ENCODE measurements at places on chromosomes 16 and 17.

GRCh38 chr17:67606471-67606870, 111.3 kb upstream of the NOL11 start:
- no peak for DNase-seq

DNA sequence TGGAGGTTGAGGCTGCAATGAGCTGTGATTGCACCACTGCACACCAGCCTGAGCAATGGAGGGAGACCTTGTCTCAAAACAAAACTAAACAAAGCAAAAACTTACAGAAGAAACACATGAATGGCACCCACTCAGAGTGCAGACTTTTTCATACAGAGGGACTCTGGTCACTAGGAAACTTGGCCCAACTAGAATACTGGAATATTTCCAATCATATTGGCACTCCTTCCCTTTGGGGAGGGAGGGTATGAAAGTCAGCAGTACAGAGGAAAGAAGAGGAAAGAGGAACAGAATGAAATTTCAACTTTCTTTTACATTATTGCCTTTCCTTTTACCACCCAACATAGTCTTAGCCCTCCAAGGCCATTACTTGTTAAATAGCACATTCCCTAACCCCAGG, 28.2 kb downstream of the CMTR2 start:
- DNase-seq = no peak

DNA sequence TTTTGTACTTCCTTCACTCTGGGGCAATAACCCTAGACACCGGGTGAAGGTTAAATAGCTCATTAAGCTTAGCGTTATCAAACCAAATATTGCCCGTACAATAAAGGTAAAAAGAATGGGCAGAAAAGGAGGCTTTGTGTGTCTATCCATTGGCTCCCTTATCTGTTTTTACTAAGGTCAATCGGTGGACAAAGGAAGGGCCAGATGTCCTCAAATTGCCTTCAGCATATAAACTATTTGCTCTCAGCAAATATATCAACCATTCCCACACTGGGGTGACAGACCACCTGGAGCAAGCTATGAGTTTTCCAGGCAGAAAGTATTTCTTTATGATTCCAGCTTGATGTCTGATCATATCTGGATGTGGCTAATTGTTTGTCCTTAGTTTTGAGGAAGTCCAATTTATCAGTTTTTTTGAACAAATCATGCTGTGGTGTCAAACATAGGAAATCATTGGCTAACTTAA, 25.3 kb upstream of the WIPI1 start:
- no peak for DNase-seq

DNA sequence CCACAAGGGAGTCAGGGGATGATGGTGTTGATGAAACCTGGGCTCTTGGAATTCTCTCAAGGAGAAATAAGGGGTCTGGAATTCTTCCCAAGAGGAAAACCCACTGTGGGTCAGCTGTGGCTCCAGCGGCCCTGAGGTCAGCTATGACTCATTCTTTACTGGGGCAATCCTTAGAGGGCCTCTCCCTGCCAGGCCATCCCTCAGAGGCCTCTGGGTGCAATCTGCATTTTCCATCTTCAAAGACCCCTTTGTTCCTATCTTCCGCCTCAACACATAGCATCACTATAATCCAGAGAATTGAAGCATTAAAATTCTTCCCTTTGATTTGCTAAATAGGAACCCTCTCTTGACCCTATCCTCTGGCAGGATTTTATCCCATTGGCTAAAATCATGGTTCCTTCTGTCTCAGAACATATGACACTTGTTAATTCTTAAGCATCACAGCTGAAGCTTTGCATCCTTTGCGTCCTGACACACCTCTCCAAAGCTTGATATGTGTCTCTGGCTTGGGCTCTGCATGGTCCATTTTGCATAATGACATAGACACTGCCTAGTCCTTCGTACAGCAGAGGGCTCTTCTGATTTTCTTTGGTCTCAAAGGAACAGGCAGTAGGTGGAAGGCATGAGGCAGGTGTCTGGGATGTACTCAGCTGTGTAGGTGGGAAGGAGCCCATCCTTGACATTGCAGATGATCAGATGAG, 4.4 kb upstream of the KRT37 start:
- DNase-seq = no peak

DNA sequence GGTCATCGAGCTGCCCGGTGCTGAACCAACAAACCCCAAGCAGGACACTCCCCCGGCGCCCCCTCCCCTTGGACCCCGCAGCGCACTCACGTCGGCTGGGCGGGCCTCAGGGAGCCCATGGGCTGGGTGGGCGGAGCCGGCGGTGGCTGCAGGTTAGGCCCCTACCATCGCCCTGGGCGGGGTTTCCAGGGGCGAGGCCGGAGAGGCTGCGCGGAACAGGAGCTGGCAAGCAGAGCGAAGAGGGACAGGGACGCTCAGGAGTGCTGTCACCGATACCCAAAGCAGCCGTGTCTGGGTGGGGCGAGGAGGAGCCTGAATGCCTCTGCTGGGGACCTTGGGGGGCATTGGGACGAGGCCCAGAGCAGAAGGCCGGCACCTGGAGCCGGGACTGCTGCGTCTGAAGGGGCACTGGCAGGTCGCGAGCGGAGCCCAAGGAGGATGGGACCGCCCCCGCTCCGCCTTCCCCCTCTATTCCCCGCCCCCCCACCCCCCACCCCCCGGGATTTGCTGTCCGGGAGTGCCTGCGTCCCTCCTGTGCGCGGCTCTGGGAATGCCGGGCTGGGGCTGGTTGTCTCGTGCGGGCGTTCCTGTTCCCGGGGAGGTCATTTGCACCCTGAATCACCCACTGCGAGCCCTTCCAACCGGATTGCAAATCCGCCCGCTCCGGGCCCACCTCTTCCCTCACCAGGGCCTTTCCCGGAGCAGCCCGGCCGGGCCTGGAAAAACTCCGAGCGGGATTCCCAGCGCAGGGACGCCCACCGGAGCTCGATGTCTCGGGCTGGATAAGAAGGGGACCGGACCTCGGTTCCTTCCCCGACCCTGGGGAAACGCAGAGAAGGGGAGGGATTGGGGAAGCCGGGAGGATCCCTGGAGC, 902 bp downstream of the ARHGAP27 start:
- no peak for DNase-seq

- no peak for DNase-seq
Observed at GRCh38 chr16:81946206-81946605, 65.1 kb downstream of the SDR42E1 start.

DNA sequence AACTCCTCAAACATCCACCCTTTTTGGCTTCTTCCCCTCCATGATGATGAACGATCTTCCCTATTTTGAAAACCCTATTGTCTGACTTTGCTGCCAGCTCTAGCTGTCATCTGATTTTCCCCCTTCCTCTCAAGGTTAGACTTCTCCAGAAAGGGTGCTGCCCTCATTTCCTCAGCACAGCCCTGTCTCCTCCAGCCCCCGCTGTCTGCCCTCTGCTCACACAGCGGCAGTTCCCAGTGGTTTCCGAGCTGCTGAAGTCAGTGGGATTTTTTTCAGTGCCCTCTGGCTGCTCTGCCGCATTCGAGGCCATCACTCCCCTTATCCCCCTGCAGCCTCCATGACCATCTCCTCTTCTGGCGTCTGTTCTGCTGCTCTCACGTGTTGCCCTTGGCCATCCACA, 26.6 kb upstream of the C17orf107 start:
- no peak for DNase-seq
